WTC11 (cell line): ENCODE measurements at places on chromosomes 6 and 20.
A peak's percentile ranks its signal among the peaks of the same experiment; 100 is the strongest.

DNA sequence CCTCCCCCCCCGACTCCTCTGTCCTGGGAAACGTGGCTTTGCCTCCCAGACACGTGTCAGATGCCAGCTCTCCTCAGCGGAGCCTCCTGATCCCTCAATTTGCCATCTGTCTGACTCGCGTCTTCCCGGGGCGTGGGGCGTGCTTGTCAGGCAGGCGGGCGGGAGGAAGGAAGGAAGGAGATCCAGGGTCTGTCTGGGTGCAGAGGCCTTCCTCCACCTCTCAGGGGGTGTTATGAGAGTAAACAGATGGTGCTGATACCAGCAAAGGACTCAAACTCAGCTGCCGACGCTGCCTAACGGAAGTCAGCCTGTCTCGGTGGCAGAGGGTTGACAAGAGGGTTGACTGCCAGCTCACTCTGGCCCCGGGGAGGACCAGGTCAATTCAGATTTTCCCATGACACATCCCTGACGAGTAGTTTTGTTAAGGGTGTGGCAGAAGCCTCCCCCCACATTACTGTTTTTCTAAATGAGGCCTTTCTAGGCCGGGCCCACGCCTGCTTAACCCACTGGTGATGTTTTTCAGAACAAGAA is 17.0 kb downstream of the UQCC2 start:
- no peak for DNase-seq

DNA sequence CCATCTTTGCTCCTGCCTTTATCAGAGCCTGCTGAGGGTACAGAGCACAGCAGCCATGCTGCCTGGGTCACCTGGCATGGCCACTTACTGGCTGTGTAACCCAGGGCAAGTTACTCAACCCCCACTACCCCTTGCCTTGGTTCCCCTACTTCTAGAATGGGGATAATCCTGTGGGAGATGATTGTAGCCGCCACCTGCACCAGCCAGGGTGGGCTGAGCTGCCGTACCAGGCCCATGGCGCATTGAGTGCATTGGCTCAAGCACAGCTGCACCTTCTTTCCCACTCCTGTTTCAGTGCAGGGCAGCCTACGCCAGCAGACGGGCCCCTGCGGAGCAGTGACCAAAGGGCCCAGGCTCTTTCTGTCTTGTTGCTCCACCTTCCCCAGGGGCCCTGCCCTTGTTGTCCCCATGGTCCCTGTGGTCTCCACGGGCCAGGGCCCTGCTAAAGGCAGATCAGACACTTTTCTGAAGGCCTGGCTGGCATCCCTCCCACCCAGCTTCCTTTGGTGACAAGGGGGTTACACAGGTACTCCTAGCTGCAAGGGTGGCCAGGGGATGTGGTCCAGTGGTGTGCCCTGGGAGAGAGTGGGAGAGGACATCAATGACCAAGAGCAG is 159.4 kb upstream of the MLN start:
- DNase-seq: no peak

DNA sequence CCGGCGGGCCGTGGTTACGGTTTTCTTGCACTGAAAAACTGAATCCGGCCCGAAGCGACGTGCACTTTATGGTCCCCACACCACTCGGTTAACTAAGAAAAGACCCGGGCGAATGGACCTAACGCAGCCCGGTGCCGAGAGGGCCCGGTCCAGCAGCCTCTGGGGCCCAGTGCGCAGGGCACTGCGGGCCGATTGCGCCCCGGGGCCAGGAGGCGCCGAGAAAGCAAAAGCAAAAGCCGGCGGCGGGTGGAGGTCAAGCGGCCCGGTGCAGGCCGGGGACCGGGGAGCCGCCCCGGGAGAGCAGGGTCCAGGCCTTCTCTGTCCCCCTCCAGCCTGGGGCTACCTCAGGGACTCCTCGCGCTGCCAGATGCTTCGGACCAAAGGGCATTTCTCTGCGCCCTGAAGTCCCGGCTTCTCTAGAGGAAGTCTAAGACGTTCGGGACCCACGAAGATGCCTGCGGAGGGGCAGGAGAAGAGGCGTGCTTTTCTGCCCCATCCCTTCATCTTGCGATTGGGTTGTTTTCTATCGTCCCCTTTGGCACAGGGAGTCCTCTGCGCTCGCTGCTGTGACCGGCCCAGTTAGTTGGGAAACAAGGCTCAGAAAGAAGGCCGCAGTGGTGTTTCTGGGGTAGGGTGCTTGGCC is 4.4 kb downstream of the FOXF2 start:
- DNase-seq: no peak

GRCh38 chr6:7051780-7052442 is 55.9 kb upstream of the RREB1 start:
- peak; percentile 73 for DNase-seq

DNA sequence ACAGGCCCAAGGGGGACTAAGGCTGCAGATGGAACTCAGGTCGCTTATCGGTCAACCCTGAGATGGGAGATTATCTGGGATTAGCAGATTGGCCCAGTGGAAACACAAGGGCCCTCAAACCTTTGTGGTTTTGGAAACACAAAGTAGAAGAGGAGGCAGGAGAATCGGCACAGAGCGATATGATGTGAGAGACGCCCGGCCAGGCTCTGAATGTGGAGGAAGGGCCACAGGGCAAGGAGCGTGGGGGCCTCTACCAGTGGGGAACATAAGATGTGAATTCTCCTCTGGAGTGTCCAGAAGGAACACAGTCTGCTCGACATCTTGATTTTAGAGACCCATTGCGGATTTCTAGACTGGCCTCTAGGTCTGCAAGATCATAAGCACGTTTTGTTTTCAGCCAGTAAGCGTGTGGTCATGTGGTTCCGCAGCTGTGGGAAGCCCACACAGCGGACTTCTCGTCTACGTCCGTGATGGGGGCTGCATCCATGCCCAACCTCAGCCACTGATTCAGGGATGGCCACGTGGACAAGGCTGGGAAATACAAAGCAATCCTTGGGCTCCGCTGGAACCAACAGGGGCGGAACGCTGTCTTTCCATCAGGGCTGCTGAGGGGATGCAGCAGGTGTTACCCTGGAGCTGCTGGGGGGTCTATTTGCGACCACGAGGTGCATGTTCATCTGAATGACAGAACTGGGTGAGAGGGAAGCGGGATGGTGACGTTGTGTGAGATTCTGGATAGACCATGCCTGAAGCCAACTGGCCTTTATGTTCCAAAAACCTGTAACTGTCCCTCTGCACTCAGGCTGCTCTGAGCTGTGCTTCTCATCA is 127.6 kb upstream of the PMEPA1 start:
- no peak for DNase-seq
